ENCODE measurements at places on chromosomes 11 and 22. TPM values are rescaled to one million over a fixed set of nuclear protein-coding genes. Genes with fewer than 3 reads are reported as not detected.

DNA sequence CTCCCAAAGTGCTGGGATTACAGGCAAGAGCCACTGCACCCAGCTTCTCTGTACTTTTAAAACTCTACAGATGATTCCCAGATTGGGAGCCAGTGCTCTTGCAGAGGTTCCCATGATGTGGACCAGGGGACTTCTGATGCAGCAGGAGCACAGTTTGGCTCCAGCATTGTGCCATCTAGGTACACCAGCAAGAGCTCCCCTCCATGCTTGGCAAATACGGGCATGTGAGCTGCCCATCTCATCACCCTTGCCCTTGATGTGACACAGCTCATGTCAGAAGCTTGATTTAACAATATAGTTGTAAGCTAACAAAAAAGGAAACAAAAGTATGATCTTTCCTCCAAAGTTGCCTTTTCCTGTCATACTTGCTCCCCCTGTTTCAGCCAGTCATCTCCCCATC, 28.7 kb downstream of the SNU13 start:
- DNase-seq: no peak

DNA sequence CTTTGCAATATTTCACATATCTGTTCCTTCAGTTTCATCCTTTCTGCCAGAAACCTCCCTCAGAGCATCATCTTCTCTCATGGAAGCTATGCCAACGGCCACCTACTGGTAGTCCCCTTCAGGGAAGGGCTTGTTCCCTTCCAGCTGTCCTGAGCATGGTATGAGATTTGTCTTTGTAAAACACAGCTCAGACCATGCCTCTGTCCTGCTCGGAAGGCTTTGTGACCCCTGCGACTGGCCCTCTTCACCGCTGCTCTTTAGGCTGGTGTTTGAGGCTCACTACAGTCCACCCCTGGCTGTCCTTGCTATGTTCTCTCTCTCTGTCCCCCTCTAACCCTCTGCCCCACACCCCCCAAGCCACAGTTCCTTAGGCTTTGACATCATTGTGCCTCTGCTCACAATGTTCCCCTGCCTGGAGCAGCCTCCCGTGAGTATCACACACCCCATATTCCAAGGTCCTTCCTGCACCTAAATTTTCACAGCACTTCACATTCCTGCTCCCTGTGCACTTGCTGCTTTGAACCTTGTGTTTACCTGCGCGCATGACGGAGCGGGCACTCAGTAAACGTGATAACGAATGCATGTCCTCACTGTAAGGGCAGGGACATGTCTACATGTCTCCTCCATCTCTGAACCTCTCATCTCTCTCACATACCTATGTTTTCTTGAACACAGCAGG, 24.0 kb upstream of the ACER3 start:
- DNase-seq: peak; percentile 42

- no peak for DNase-seq
These were observed 2.6 kb upstream of the MEI1 start for GRCh38 chr22:41696703-41697102.

Gene OR8A1
- total RNA-seq: not detected

- no peak for DNase-seq
These were observed 881.4 kb upstream of the CHORDC1 start for GRCh38 chr11:91104237-91104636.

Gene MIAT
- 2.2 TPM for total RNA-seq

GRCh38 chr11:86486261-86487030, 111.8 kb downstream of the CCDC81 start:
- no peak for DNase-seq

Gene CREB3L1
- total RNA-seq: 200 TPM

DNA sequence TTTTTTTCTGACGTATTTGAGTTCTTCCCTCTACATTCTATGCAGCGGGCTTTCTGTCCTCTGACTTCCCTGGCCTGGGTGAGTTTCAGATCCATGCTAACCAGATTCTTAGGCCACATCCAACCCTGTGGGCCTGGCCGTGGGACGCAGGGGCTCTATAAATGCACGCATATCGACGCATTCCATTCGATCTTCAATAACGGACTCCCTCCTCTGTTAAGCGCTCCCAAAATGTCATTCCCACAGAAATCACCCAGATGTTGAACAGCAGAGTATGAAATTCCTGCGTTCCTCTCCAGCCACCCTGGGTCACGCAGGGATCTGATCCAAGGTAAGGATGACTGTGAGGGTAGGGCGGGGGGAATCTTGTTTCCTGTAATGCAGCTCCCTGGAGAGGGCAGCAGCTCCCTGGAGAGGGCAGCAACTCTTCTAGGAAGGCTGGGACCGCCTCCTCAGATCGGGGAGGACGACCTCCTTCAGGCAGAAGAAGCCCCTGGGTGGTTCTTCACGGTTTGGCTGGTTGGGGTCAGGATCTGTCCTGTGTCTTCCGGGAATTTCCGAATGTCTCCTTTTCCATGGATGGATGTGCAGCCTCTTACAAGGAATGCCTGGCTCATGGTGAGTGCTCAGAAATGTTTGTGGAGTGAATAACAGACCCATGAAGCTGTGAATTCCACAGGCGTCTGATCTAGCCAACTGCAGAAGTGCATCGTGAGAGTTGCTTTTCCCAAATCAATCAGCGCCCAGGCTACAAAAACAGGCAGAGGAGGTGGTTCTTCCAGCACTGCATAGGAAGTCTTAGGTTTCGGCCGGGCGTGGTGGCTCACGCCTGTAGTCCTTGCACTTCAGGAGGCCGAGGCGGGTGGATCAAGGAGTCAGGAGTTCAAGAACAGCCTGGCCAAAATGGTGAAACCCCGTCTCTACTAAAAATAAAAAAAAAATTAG, 12.2 kb downstream of the MRGPRD start:
- DNase-seq: peak; percentile 8

DNA sequence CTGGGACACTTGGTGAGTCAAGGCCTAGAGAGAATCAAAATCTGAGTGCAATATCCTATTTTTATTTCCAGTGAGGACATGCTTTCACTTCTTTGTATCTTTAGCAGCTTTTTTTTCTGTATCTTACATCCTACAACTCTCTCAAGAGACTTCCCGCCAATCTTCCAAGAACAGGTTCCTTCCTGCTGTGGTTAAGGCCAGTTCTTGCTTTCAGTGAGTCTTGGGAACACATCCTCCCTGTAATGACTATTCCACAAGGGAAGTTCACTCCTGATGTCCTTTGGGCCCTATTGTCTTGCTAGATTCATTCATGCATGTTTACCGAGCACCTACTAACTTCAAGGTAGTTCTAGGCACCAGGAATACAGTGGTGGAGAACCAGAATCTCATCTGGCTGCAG, 3.8 kb upstream of the MMP12 start:
- DNase-seq: no peak

Measured in left colon (tissue), 2 donors.